ENCODE measurements at places on chromosomes 6 and 20.

GRCh38 chr6:44917430-44917829 is 410.7 kb upstream of the RUNX2 start:
- DNase-seq = no peak

GRCh38 chr6:47256361-47256760 is 53.3 kb downstream of the TNFRSF21 start:
- DNase-seq = no peak

DNA sequence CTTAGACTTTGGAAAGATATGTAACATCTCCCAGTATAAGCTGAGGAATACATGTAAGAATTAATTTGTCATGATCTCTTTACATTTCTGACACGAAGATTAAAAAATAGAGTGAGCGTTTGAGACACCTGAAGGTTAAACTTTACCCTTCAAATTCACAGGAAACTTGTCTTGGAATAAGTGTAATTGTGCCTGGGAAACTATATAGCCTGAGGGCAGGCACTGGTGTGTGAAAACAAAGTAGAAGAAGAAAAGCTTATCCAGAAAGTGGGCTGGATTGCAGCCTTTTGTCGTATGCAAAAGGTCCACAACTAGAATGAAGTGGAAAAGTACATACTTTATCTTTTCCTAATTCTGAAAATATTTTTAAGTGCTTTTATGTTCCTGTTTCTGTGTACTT is 275.7 kb upstream of the TCF21 start:
- DNase-seq = no peak

DNA sequence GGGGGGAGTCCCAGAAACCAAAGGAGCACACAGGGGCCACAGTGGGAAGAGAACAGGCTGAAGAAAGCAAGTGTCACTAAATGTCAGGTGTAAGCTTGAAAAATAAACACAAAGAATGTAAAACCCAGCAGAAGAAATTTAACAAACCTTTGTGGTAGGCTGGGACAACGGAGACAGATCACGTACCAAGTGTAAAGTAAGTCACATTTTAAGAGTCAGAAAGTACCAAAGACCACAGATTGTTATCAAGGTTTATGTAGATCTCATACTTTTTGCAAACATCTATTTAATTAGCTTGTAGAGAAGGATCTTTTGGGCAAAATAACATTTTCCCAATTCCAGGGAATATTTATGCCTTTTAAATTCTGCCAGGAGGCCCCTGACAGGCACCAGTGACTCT is 1.6 kb downstream of the CLIC5 start:
- no peak for DNase-seq

DNA sequence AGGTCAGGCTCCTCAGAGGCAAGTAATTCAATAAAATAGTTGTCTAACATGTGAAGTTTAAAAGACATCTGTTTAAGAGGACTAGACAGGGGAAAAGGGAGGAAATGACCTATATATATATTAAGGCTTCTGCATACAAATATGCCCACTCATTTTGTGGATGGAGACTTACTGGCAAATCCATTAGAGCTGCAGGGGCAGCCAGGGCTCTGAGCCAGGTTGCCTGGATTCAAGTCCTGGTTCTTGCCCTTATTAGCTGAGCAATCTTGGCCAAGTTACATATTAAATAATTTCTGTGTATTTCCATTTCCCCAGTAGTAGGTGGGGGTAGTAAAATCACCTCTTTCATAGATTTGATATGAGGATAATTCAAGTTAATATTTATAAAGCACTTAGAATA is 287.0 kb upstream of the RIMS1 start:
- DNase-seq = no peak

DNA sequence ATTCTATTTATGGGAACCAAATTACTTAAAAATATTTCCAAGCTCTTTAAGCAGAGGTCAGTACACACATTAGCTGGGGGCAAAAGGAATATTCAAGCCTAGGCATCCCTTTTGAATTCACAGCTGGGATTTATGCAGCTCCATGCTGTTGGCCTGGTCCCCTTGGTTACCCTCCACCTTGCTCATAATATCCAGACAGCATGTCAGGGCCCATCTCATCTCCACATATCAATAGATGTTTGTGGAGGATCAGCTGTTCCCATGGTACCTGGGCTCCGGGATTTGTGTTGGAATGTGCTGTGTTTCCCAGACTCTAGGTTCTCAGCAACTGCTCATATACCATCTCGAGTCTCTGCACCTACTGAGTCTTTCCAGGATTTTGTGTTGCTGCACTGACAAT is 534.8 kb downstream of the BMP2 start:
- DNase-seq = no peak

GRCh38 chr6:39228111-39228971 is 934 bp downstream of the KCNK5 start:
- no peak for DNase-seq

GRCh38 chr20:44481719-44482416 is 6.2 kb downstream of the TTPAL start:
- no peak for DNase-seq

GRCh38 chr6:159608961-159609651 is 83.9 kb downstream of the SOD2 start:
- DNase-seq = no peak

All from right renal cortex interstitium (tissue), 3 donors.